NCI-H82 (cell line): ENCODE measurements at places on chromosomes 4 and X.
A peak's percentile ranks its signal among the peaks of the same experiment; 100 is the strongest.

DNA sequence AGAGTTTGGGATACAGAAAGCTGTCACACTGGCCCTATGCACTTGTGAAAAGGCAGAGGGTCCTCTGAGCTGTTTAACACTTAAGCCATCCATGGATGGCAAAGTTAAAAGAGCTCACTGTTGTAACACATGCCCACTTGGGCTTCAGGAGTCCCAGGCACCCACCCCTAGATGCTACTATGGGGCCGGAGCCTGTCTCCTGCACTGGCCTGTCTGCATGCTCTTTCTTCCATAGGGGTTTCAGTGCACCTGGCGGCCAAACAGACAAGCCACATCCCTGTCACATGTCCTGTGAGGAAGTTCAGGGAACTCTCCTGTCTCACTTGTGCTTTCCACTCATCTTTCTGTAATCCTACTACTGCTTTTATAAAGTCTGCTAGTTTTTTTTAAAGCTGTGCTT, 2586.0 kb downstream of the PCDH7 start:
- DNase-seq = no peak

DNA sequence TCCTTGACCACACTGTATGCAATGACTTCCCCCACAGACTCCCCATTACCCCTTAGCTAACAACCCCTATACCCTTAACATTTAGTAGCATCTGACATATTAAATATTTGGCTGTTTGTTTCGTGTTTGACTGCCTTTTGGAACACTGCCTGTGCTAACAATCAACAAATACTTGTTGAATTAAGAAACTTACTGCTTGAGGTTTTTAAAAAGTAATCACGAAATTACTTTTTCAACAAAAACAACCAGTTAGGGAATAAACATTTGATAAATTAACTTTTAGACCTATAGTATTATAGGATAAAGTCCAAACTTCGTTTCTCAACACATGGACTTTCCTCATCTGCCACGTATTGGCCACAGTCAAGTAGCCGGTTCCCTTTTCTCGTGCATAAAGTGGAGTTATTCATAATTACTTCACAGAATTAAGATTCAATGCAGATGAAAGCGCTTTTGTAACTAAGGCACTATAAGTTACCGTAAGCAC, 555 bp upstream of the ELMOD2 start:
- no peak for DNase-seq

GRCh38 chr4:109294006-109294405, 8.5 kb downstream of the COL25A1 start:
- DNase-seq = peak; percentile 68

DNA sequence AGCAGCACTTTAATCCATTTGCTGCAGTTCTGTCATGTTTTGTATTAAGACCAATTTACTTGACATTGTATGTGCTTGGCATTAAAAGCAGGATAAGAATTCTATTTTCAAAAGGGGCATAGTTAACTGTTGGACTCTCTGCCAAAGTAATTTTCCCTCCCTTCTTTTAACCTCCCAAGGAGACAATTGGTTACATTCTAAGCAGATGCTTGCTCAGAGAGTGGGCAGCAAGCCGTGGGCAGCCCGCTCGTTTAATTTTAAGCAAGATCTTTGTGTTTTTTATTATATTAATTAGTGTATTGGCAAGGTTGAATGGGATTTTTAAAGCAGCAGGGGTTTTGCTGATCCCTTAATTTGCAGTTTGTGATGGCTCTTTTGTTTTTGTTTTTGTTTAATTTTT, 37.1 kb upstream of the KLHL8 start:
- DNase-seq = no peak

DNA sequence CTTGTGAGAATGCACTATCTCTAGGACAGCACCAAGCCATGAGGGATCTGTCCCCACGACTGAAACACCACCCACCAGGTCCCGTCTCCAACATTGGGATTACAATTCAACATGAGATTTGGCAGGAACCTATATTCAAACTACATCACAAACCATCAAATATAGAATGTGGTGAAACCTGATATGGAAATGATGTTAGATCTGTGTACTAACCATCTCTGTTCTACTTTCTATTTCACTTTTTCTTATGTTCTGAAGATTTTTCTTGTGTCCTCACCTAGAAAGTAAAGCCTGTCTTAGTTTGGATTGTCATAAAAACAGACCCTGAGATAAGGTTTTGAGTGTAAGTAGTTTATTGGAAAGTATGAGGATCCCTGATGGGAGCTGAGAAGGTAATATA, 37.8 kb upstream of the TACR3 start:
- DNase-seq = no peak

- no peak for DNase-seq
Measured at GRCh38 chr4:119833611-119834010, 205.0 kb upstream of the PDE5A start.

DNA sequence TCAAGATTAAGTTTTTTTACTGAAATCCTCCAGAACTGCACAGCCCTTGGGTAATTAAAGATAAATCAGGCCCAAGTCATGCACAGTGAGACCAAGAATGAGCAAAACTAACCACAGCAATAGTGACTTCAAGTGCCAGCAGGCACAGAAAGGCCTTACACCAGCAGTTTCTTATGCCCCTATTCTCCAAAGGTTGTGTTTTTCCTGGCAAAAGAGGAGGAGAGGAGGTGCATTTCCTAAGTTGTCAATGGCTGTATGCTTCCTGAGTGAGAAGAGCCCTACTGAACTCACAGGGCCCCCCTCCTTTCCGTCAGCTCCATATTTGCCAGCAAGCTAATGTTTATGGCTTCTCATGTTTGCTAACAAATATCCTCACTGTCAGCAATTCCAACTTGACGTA, 418.7 kb upstream of the INTU start:
- no peak for DNase-seq

- no peak for DNase-seq
Measured at GRCh38 chr4:3687538-3687937, 78.6 kb upstream of the ADRA2C start.

DNA sequence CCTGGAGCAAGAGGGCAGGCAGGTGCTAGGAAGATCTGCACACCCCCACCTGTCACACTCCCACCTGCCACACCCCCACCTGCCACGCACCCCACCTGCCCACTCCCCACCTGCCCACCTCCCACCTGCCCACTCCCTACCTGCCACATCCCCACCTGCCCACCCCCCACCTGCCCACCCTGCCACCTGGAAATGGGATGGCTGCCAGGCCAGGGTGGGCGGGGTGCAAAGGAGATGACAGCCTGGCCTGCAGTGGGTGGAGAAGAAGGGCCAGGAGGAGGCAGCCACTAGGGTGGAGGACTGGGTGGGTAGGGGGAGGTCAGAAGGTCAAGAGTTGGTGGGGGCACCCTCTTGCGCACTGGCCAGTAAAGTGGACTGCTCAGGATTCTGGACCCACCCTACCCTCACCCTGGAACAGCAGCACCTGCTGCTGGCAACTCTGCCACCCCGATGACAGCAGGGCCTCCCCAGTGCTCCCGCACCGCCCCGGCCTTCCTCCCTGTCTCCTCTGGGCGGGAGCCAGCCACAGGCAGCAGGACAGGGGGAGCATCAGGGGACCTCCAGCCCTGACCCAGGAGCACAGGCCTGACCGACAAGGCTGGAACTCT, 66.8 kb upstream of the NKX1-1 start:
- DNase-seq = no peak

- no peak for DNase-seq
Measured at GRCh38 chrX:134368126-134368525, 91.8 kb upstream of the HPRT1 start.

GRCh38 chr4:141697116-141697515, 60.7 kb downstream of the IL15 start:
- DNase-seq = no peak

- peak; percentile 2 for DNase-seq
Measured at GRCh38 chr4:189090174-189090814, 850.4 kb upstream of the FRG1 start.

- DNase-seq = no peak
Measured at GRCh38 chr4:1198098-1198844, 25.9 kb upstream of the SPON2 start.

- DNase-seq = no peak
Measured at GRCh38 chr4:144342949-144343760, 202.6 kb upstream of the GYPA start.

- DNase-seq = peak; percentile 69
Measured at GRCh38 chr4:8594097-8595038, 1.8 kb downstream of the CPZ start.

- peak; percentile 33 for DNase-seq
Measured at GRCh38 chr4:40331101-40331745, 3.9 kb upstream of the CHRNA9 start.

- DNase-seq = peak; percentile 86
Measured at GRCh38 chr4:81466841-81467671, 4.7 kb downstream of the RASGEF1B start.

DNA sequence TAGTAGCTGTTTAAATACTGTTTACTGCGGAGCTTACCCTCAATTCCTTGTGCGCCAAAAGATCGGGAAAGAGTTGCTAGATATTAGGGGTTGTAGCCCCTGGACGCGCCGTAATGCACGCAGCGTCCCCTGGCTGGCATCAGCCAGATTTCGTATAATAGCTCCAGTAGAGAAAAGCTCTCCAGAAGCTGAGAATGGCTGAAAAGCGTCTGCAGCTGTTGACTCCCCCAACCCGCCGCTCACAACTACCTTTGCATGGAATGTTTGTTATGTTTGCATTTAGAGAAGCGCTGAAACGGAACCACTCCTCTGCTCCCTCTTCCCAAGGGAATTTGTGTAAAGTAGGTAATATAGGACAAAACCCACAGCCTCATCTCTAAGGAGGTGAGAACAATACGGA, 3.7 kb downstream of the DOCK11 start:
- no peak for DNase-seq

DNA sequence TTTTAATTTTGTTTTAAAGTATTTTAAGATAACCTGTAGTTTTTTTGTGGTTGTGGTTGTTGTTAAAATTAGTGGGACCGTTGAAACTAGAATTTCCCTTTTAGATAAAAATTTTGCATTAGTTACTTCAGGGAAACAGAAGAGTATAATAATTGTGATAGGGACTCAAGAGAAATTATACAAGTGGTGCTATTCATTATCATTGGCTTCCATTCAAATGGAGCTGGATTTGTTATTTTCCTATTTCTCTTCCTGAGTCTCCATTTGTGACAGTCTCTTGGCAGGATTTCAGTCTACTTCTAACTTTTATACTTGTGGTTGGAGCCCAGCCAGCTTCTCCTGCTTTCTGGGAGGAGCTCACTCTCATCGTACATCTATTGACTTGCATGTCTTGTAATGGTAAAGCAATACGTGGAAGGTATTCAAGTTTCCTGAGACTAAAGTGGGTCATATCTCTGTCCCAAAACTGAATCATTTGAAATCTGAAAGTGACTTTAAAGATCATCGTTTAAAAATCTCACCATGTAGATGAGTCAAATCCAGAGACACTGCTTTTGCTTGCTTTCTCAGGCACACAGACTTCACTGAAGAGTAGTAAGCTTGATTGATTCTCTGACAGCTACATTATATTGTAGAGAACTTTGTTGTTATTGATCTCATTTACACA, 155.8 kb downstream of the RPA4 start:
- DNase-seq = no peak

DNA sequence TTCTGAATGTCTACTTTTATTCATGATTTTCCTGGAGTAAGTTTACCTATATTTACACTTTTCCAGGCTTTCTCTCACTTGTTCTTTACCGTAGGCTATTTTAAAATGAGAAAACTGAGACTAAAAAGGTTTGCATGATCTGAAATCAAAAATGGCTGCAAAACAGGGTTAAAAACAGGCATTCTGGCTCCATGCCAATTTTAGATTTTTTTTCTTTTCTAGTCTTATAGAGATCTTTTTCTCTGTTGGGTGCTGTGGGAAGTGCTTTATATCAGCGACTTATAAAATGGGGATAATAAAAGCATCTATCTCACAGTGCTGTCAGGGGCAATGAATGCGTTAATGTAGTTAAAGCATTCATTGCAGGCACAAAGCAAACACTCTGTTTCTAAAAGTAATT, 294.8 kb downstream of the PACRGL start:
- DNase-seq = no peak

- DNase-seq = no peak
Measured at GRCh38 chr4:113711883-113712662, 49.5 kb downstream of the CAMK2D start.

- no peak for DNase-seq
Measured at GRCh38 chr4:152709675-152710438, 30.1 kb upstream of the TMEM154 start.

- no peak for DNase-seq
Measured at GRCh38 chrX:13491061-13491460, 78.3 kb upstream of the EGFL6 start.

DNA sequence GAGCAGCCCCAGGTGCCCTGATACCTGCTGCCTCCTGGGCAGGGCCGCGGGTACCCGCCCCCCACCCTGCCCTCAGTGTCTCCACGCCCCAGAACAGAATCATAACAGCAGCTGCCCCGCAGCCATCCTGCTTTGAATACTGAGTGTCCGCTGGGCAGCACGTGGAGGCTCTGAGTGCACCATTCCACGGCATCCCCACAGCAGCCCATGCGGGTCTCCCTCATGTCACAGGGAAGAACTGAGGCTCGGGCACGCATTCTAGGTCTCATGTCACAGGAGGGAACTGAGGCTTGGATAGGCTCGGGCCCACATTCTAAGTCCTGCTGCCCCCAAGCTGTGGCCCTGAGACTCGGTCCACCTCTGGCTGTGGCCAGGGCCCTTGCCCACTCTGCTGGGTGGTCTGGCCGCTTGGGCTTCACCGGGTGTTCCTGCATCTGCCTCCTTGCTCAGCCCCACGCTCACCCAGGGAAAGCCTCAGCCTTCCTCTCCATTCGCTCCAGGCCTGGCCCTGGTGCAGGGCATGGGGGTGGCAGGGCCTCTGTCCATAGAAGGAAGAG, 221.6 kb upstream of the PSAPL1 start:
- no peak for DNase-seq

DNA sequence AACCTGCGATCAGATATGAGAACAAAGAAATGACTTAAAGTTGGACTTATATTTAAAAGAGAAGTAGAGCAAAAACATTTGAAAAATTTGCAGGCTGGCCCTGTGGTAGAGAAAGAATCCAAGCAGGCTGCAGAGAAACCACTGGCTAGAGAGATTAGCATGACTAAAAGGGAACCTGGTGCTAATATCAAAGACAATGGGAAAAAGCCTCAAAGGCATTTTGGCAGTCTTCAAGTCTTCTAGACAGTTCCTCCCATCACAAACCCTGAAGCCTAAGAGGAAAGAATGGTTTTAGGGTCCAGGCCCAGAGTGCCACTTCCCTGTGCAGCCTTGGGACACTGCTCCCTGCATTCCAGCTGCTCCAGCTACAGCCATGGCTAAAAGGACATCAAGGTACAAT, 33.4 kb downstream of the KCTD8 start:
- DNase-seq = no peak

GRCh38 chr4:120694973-120695372, 227.6 kb downstream of the PRDM5 start:
- DNase-seq = peak; percentile 92

- no peak for DNase-seq
Measured at GRCh38 chr4:152189451-152190179, 346.3 kb downstream of the FBXW7 start.

DNA sequence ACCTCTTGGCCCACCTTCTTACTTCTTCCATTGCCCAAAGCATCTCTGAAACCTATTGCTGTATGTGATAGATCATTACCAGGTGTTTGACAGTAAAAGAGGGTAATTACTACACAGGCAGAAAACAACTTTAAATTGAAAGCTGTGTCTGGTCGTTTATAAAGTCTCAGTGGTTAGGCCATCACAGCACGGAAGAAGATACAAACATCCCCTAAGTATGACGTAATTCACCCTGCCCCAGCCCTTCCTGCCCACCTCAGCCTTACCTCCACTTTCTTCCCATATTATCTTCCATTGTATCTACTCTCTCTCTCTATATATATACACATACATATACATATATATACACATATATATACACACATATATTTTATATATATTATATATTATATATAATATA, 805.8 kb upstream of the PABPC4L start:
- no peak for DNase-seq
